ENCODE measurements at places on chromosomes 1 and 21. TPM values are rescaled to one million over a fixed set of nuclear protein-coding genes. Genes with fewer than 3 reads are reported as not detected.

Gene F13B
- total RNA-seq = not detected

Gene SEC16B
- total RNA-seq = not detected

Gene NFYC
- 85.1 TPM for total RNA-seq

Gene SIM2
- total RNA-seq = 0.47 TPM

Gene RXFP4
- total RNA-seq = 0.16 TPM

Gene RIPK4
- not detected for total RNA-seq

Gene OR14K1
- total RNA-seq = not detected

Gene NKAIN1
- total RNA-seq = not detected

Gene PLA2G4A
- total RNA-seq = 0.21 TPM

Gene ADORA1
- not detected for total RNA-seq

Gene S100A7A
- total RNA-seq = not detected

Gene SF3B4
- total RNA-seq = 125 TPM

Gene TPTE
- total RNA-seq = not detected

Gene WNT9A
- not detected for total RNA-seq

Gene GBP6
- 0.65 TPM for total RNA-seq

Gene FCER1G
- 0.93 TPM for total RNA-seq

Gene CFHR2
- not detected for total RNA-seq

Gene UBE2U
- not detected for total RNA-seq

Gene SELL
- 117 TPM for total RNA-seq

Gene TBX15
- total RNA-seq = not detected

Gene CSF3R
- total RNA-seq = 0.24 TPM

Gene CCDC190
- total RNA-seq = not detected

Gene ERO1B
- total RNA-seq = 2.4 TPM

Gene LYPD8
- total RNA-seq = not detected

Gene CLCA1
- total RNA-seq = not detected

Gene BEND5
- total RNA-seq = 3.0 TPM

Gene VTCN1
- total RNA-seq = not detected

Gene TXNIP
- 108 TPM for total RNA-seq

Gene RNF186
- not detected for total RNA-seq

Gene GJB4
- total RNA-seq = not detected

Gene DIRAS3
- total RNA-seq = not detected

Gene CNKSR1
- total RNA-seq = 4.7 TPM

Gene PKN2
- total RNA-seq = 26.0 TPM

Gene B3GALT2
- total RNA-seq = 0.13 TPM

Gene NR5A2
- 0.13 TPM for total RNA-seq

Gene PTGFR
- total RNA-seq = not detected

Data from activated T-helper 1 cell treated with anti-CD3 and anti-CD28 coated beads, Interleukin-12 subunit alpha, Interleukin-12 subunit beta, Interleukin-2, Interleukin-4 antibody, amounts not matched to agents 30 ng/mL and 10 ng/mL and 1 ng/mL, durations not matched to agents 14 hours and 24 hours and 36 hours (primary cell).